Activated CD8-positive, alpha-beta memory T cell treated with anti-CD3 and anti-CD28 coated beads for 36 hours (primary cell): ENCODE measurements at places on chromosomes 1 and 21. TPM values are rescaled to one million over a fixed set of nuclear protein-coding genes. Genes with fewer than 3 reads are reported as not detected.

CRYAA gene
- not detected for total RNA-seq

GUCA2B gene
- not detected for total RNA-seq

SLC16A4 gene
- total RNA-seq = 0.10 TPM

MFN2 gene
- 85.9 TPM for total RNA-seq

DPT gene
- not detected for total RNA-seq

DEGS1 gene
- total RNA-seq = 47.6 TPM

PDIK1L gene
- total RNA-seq = 15.7 TPM

ZNF326 gene
- 26.4 TPM for total RNA-seq

PIK3R3 gene
- total RNA-seq = 4.1 TPM

RAB7B gene
- total RNA-seq = not detected

WNT3A gene
- not detected for total RNA-seq

OR2T10 gene
- not detected for total RNA-seq

RNF115 gene
- 16.4 TPM for total RNA-seq

CLIC6 gene
- total RNA-seq = 0.52 TPM

CELA2B gene
- total RNA-seq = not detected
